ENCODE measurements at places on chromosomes 16 and 17.
A peak's percentile ranks its signal among the peaks of the same experiment; 100 is the strongest.

GRCh38 chr17:80968602-80969029 is 23.0 kb upstream of the CHMP6 start:
- DNase-seq = no peak

DNA sequence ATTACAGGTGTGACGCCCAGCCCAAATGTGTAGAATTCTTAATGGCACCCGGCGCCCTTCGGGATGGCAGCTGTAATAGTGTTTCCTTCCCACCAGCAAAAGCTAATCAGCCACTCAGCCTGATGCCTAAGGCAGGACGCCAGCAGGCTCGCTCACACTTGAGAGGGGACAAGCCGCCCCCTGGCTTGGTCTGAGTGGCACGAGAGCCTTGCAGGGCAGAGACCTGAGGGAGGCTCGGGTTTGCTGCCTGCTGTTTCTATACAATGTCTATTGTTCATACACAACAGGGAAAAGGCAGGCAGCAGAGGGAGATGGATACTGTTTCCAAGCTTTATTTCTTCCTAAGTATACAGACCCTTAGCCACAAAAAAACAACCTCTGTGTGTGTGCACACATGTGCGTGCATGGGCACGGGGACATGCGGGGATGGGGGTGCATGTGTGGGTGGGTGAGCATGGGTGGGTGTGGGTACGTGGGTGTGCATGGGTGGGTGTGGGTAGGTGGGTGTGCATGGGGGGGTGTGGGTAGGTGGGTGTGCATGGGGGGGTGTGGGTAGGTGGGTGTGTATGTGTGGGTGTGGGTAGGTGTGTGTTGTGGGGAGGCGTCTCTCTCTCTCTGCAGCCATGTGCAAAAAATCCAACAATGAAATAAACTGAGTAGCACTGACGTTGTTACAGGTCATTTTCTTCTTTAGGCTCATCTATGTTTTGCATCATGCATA is 10.0 kb downstream of the SLC38A8 start:
- DNase-seq = no peak

DNA sequence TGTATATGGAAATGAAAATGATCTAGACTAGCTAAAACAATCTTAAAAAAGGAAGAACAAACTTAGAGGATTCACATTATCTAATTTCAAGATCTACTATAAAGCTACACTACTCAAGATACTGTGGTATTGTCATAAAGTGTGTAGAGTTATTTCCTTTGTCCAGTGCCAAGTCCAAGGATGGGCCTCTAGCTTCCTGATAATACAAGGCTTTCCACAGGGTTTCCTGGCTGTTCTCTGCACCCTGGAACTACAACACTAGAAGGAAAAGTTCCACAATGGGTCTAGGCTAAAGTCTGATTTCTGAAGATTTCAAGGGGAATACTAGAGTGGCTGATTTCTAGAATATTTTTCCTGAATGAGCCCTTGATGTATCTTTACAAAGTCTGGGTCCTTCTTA is 34.2 kb downstream of the TBC1D3B start:
- no peak for DNase-seq

DNA sequence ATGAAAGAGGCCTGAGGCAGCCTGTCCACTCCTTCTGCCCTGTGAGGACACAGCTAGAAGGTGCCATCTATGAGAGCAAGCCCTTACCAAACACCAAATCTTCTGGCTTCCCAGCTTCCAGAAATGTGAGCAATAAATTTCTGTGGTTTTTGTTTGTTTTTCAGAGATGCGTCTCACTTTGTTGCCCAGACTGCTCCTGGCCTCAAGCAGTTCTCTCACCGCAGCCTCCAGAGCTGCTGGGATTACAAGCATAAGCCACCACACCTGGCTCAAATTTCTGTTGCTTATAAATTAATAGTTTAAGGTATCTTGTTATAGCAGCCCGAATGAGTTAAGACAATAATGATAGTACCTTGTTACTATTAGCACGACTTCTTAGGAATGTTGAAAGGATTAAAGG is 12.5 kb upstream of the SLC16A11 start:
- no peak for DNase-seq

DNA sequence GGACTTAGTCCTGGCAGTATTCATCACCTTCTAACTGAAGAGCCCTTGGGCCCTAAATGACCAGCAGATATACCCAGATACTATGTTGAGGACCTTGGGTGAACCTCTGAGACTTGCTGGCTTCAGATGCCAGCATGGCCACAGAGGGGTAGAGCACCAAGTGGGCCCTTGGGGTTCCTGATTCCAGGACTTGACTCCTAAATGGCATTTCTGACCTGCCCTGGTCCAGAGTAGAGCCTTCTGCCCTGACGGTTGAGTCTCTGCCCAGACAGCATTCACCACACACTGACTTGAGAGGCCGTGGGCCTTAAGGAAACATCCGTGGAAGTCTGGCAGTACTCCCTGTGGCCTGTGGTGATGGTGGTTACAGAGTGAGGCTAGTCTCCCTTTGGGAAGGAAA is 2.8 kb upstream of the APPBP2 start:
- no peak for DNase-seq

DNA sequence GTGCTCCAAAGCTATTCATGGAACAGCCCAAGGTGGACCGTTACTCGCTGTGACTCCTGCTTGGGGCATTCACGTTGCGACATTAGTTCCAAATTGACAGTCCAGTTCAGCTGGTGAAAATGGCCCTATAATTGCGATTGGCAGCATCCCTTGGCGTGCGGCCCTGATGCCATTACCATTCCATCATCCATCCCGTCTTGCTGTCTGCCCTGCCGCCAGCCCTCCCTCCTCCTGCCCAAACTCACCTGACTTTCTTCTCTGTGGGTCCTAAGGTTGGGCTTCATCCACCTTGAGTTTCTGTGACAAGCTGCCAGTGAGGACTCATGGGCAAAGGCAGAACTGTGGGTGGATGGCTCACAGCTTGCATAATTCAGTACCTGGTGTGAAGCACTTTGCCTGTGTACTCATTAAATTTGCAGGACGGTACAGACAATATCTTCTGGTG is 104.6 kb downstream of the RPTOR start:
- DNase-seq = no peak

GRCh38 chr17:75546181-75546580 is 20.7 kb downstream of the LLGL2 start:
- DNase-seq = no peak

DNA sequence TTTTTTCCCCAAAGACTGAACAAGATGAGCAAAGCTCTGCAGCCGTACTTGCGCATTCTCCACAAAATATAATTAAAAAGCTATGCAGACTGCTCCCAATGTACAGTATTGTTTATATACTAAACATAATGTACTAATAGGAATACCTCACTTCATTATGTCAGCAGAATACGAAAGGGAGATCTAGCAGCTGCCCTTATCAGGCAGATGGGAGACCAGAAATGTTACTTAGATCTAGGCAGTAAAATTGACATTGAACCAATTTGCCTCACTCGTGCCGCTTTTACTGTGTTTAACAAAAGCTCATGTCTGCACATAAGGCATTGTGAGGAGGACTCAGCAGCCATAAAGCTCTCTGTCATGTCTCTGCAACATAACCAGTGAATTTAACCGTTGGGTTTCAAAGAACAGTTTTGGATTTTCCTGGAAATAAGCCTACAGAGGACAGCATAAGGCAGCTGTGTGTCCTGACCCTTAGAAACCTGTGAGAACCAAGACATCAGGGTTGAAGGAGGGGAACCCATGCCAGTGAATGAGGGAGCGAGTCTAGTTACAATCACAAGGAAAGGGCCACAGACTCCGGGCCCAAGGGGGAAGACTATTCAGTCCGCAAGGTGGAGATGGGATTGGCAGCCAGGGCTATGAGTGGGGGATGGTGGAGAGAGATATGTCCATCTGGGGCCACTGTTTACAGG is 71.4 kb downstream of the GNAO1 start:
- DNase-seq = no peak

DNA sequence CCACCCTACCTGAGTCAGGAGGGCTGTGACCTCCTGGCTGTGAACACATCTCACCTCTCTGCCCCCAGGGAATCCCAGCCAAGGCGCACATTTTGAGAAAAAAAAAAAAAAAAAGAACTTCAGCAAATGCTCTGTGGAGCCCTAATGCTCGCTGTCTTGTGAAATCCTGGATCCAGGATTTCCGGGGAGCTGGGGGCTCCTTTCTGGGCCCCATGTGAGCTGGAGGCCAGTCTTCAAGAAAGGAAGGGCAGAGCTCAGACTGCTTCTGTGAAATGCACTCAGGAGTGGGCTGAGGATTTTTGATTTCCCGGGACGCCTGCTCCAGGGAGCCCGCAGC is 36.0 kb upstream of the EMP2 start:
- no peak for DNase-seq

- no peak for DNase-seq
Measured at GRCh38 chr17:68684949-68685357, 83.8 kb upstream of the FAM20A start.

- DNase-seq = no peak
Measured at GRCh38 chr16:86002178-86002900, 103.4 kb downstream of the IRF8 start.

GRCh38 chr17:80925688-80926335 is 65.8 kb upstream of the CHMP6 start:
- DNase-seq = no peak

- no peak for DNase-seq
Measured at GRCh38 chr16:81374550-81374949, 59.8 kb downstream of the GAN start.

DNA sequence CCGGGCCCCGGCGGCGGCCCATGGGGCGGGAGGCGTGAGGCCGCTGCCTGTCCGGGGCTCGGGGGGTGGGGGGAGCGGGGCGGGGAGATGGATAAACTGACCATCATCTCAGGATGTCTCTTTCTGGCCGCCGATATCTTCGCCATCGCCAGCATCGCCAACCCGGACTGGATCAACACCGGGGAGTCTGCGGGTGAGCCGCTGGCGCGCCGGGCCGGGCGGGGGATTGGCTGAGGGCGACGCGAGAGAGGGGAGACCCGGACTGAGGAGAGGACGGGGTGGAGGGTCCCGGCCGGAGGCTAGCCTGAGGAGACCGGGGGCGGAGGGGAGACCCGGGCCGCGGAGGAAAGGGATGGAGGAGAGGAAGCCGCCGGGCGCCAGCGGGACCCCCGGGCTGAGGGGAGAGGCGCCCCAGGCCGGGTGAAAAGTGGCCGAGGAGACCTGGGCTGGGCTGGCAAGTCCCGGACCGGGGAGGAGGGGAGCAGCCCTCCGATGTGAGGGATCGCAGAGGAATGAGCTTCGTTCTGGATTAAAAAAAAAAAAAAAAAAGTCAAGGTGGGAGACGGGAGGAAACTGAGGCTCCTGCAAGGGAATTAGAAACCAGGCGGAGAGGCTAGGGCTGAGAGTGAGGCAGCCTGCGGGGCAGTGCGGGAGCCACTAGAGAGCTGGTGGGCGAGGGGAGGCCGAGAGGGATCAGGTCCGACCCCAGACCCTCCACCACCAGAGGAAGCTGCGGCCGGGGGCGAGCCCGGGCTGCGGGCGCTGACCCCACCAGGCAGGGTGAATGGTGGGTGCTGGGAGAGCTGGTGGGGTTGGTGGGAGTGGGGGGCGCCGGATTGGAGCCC is 526 bp downstream of the MOSMO start:
- peak; percentile 4 for DNase-seq

DNA sequence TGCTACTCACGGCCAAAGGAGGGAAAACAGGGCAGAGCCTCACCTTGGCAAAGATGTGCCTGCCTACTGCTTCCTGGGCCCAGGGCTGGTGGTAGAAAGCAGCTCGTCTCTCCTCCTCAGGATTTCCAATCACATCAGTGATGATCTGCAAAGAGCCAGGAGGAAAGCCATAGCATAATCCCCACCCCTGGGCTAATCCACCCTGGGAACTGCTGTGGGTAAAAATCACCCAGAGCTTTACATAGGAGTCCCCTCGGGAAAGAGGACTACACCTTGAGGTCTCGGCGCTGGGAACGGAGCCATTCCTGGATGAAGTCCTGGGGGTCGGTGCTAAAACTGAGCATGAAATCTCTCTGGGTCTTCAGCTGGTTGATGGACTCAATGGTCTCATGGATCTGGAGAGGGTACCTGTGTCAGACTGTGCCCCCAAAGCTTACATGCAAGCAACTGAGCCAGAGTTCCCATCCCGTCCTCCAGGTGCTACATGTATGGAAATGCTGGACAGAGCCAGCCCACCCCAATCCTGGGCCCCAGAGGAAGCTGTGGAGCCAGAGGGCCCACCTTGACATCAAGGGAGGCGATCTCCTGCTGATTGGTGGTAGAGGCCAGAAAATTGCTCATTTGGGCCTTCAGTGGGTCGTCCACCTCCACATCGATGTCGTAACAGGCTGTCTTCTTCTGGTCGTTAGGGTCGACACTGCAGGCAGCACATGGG is 5.7 kb upstream of the FTSJ3 start:
- no peak for DNase-seq

Measured in T-helper 2 cell (primary cell).